Esophagus squamous epithelium (tissue), 5 donors: ENCODE measurements at places on chromosomes 5 and 9. TPM values are rescaled to one million over a fixed set of nuclear protein-coding genes. Genes with fewer than 3 reads are reported as not detected.

DNA sequence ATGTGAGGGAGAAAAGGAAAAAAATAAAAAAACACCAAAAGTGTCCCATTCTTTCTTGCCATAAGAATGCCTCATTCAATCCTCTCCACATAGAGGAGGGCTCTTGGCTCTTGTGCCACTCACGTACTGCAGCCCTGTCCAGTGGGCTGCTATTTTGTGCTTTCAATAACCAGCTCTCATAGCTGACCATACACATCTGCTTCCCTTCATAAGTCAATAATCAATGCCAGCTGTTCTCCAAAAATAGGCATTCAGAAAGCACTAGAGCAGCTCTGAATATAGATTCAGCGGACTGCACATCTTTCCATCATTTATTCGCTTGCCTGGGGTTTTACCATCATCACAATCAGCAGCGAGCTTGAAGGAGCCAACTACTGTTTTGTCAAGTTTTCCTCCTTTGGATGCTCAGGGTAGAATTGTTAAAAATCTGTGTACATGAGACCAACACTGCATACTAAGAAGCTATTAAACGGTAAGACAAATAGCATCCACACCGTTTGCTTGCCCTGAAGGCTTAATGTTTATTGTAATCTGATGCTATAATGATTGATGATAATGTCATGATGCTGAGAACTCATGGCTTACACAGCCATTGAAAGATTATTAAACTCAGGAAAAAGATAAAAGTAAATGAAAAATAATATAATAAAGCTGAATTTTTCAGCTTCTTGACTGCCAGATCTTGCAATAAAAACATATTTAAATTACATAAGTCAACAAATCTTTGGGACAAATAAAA is 80.0 kb downstream of the OXCT1 start:
- peaks cover 34% of the 10 kb centered on the region for H3K36me3 ChIP-seq
- H3K4me3 ChIP-seq, result no peak overlapping the region
- DNase-seq, result no peak
- no peaks in the 10 kb centered on the region for H3K27me3 ChIP-seq
- H3K4me1 ChIP-seq, result peaks cover 33% of the 10 kb centered on the region

GRCh38 chr9:110241858-110242321 is 14.4 kb downstream of the TXN start:
- H3K4me3 ChIP-seq, result no peak overlapping the region
- no peaks in the 10 kb centered on the region for H3K4me1 ChIP-seq
- no peak overlapping the region for H3K27ac ChIP-seq
- peaks cover 10% of the 10 kb centered on the region for H3K36me3 ChIP-seq

DNA sequence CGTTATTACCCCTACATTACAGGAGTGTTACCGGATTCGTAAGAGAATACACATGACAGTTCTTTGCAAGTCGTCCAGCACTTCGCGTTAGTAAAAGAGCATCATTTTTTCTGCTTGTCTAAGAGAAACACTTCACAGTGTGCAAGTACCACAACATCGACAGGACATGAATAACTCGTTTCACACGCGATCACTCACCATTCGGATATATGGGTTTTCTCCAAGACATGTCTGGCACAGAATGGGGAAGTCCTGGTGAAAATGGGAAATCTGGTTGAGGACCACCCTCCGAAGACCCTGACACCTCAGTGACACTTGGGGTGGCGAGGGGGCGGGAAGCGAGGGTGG is 642 bp downstream of the RBM22 start:
- no peaks in the 10 kb centered on the region for H3K27me3 ChIP-seq
- no peak for DNase-seq
- H3K27ac ChIP-seq, result peak overlapping the region; percentile 99
- peaks cover 29% of the 10 kb centered on the region for H3K36me3 ChIP-seq

NEURL1B gene
- total RNA-seq, result 12.5 TPM

GRCh38 chr9:2469681-2470221 is 151.8 kb upstream of the VLDLR start:
- H3K4me3 ChIP-seq, result no peak overlapping the region
- no peaks in the 10 kb centered on the region for H3K27me3 ChIP-seq
- H3K27ac ChIP-seq, result no peak overlapping the region
- H3K36me3 ChIP-seq, result no peaks in the 10 kb centered on the region
- no peaks in the 10 kb centered on the region for H3K4me1 ChIP-seq
- no peak for DNase-seq

HIGD2A gene
- total RNA-seq, result 102 TPM

DNA sequence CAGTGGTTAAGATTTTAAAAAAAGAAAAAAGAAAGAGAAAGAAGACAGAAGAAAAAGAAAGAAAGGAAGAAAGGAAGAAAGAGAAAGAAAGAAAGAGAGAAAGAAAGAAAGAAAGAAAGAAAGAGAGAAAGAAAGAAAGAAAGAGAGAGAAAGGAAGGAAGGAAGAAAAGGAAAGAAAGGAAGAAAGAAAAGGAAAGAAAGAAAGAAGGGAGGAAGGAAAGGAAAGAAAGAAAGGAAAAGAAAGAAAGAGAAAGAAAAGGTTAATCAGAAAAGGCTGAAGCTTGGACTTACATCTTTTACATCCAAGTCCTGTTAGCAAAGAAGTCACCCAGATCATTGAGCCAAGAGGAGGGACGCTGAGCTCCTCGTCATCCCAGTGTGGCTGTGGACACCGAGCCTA is 70.0 kb downstream of the IRX2 start:
- no peaks in the 10 kb centered on the region for H3K27me3 ChIP-seq
- H3K36me3 ChIP-seq, result no peaks in the 10 kb centered on the region
- H3K4me1 ChIP-seq, result no peaks in the 10 kb centered on the region
- DNase-seq, result no peak

DNA sequence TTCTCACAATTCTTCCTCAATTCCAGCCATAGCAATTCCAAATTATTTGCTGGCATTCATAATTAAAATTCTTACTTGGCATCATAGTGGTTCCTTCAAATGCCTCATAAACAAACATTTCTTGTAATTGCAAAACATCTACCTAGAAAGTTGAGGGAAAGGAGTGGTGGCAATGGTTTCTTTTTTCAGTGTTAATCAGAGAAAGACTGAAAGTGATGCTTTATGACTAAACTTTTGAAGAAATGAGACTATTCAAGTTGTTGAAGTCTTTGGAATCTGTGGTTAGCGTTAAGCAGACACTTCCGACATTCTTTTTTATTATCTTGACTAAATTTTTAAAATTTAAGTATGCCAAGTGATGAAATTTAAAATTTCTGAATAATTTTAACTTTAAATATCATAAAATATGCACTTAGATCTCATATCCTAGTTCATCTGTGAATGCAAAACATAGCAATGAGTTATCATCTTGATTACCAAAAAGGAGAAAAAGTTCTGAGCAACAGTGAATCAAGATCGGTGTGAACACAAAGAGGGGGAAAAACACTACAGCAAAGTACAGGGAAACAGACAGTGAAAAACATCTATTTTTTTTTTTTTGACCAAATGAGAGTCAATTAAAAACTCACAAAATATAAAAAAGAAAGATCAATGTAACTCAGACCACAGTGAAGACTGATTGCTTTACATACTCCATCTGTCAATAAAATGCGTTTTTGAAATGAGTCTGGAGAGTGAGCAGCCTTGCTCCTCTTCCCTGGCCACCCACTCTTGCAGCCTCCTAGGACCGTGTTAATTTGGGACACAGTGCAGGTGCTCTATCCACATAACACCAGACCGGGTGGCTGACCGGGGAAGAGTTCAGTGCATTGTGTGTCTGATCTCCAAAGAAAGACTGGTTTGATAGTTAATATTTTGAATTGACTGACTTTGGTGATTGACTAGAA is 20.6 kb upstream of the IL7R start:
- H3K4me1 ChIP-seq, result no peaks in the 10 kb centered on the region
- no peaks in the 10 kb centered on the region for H3K36me3 ChIP-seq

- no peak overlapping the region for H3K4me3 ChIP-seq
- no peak for DNase-seq
- H3K27ac ChIP-seq, result no peak overlapping the region
- no peaks in the 10 kb centered on the region for H3K4me1 ChIP-seq
Measured at GRCh38 chr5:124519396-124519795, 227.0 kb downstream of the ZNF608 start.

GRCh38 chr5:102603670-102604069 is 104.9 kb upstream of the SLCO6A1 start:
- H3K4me1 ChIP-seq, result no peaks in the 10 kb centered on the region
- no peaks in the 10 kb centered on the region for H3K27me3 ChIP-seq
- no peaks in the 10 kb centered on the region for H3K36me3 ChIP-seq
- no peak for DNase-seq
- no peak overlapping the region for H3K4me3 ChIP-seq

DNA sequence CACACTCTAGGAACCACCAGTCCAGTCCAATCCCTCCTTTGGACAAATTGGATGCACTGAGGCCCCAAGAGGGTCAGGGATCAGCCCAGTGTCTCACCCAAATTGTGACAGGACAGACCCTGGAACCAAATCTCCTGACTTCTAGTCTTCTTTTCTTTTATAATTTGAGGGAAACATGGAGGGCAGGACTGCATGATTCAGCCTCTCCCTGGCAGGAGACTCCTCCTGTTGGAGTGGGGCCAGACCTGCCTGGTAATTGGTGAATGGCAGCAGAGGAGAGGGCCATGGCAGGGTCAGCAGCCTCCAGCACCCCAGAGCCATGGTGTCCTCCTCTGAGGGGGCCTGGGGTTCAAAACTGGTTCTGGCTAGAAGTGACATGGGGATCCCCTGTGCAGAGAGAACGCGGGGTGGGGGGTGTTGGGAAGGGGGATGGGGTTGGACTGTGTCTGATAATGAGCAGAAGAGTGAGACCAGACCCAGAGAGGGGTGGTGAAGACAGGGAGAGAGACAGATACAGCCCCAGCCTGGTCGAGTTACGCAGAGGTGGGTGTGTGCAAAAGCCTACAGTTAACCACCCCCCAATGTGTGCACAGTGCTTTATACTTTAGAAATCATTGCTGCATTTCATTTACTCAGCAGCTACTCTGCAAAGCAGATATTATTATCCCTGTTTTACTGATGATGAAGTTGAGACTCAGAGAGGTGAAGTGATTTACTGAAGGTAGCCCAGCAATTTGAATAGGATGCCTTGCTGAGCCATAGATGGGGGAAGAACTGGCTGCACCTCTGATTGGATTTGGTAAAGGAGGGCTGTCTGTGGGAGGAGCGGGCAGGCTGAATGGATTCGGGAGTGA is 3.8 kb upstream of the SYNPO start:
- H3K4me1 ChIP-seq, result peaks cover 72% of the 10 kb centered on the region
- no peak overlapping the region for H3K4me3 ChIP-seq

LMX1B gene
- total RNA-seq, result not detected

ASTN2 gene
- 0.27 TPM for total RNA-seq

DNA sequence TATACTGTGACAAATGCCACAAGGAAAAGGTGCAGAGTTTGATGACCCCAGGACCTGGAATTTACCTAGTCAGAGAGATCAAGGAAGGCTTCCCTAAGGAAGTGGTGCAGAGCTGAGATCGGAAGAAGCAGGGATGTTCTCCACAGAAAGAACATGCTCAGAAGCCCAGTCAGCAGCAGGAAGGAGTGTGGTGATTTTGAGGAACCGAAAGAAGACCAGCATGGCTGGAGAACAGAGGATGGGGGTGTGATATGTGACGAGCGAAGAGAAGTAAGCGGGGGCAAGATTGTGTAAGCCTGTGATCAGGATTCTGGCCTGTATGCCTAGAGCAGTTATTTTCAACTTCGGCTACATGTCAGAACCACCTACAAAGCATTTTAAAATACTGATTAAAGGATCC is 18.7 kb upstream of the PIK3R1 start:
- no peak overlapping the region for H3K27ac ChIP-seq
- H3K4me3 ChIP-seq, result no peak overlapping the region
- no peaks in the 10 kb centered on the region for H3K4me1 ChIP-seq
- peak; percentile 12 for DNase-seq

- H3K4me1 ChIP-seq, result peaks cover 75% of the 10 kb centered on the region
- no peaks in the 10 kb centered on the region for H3K27me3 ChIP-seq
- H3K4me3 ChIP-seq, result no peak overlapping the region
- peak overlapping the region; percentile 19 for H3K27ac ChIP-seq
- peaks cover 24% of the 10 kb centered on the region for H3K36me3 ChIP-seq
Measured at GRCh38 chr5:134001938-134002731, 2.6 kb downstream of the VDAC1 start.
